Activated T-helper 9 cell treated with anti-CD3 and anti-CD28 coated beads, Interleukin-2, amount 50 U/mL, for 16 hours (primary cell): ENCODE measurements at places on chromosomes 4 and X.

DNA sequence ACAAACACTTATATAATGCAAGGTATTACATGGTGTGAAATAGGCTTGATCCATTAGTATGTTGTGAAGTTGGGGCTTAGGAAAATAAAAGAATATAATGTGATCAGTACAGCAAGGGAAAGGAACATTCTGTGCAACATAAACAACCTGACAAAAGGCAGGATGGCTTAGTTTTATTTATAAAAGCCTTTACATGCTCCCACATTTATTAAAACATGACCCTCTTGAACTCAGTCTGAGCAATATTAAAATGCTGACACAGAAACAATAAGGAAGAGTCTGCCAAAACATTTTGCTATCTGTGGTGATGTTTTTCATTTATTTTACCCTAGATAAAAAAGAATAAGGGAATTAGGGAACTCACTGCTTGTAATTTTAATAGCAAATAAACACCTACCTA, 519.7 kb downstream of the PCDH7 start:
- DNase-seq, result no peak

GRCh38 chr4:101730291-101731117, 60.0 kb upstream of the BANK1 start:
- DNase-seq, result peak; percentile 11

DNA sequence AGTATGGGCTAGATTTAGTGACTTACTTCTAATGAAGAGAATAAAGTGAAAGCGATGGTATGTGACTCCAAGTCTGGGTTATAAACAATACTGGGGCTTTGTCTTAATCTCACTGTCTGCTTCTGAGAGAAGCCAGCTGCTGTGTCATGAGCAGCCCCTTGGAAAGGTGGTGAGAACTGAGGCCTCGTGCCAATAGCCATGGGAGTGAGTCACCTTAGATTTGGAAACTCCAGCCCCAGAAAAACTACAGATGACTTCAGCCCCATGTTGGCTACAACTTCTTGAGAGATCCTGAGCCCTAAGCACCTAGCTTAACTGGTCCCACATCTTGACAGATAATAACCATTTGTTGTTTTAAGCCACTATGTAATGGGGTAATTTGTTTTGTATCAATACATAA, 77.6 kb downstream of the CWH43 start:
- no peak for DNase-seq

DNA sequence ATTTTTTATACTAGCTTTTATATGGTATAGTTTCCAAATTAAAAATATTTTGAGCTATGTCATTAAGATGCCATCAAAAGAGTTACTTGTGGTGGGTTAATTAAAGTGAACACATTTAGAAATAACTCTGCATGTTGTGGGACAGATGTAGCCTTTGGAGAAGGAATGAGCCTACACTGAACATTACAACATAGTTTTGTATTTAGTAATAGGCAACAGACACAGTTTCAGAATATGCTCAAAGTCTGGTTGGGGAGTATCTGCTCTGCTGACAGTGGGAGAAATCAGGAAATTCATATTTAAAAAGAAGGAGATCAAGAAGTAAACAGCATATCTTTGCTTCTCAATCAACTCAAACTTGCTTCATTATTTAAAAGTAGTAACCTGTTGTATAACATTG, 23.7 kb downstream of the EMCN start:
- no peak for DNase-seq
